AG04449 (cell line): ENCODE measurements at places on chromosomes 5 and 9.

DNA sequence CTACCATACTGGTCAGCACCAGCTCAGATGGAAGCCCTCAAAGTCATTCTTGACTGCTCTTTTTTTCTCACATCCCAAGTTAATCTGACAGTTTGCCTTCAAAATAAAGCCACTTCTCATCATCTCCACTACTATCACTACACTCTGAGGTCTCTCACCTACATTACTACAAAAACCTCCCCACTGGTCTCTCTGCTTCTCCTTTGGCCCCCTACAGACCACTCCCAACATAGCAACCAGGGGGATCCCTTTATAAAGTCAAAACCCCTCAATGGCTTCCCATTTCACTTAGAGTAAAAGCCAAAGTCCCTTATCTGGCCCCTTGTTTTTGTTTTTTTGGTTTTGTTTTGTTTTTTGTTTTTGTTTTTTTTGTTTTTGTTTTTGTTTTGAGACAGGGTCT is 4.6 kb downstream of the ARAP3 start:
- DNase-seq: no peak

GRCh38 chr9:77983320-77983662 is 48.3 kb downstream of the GNAQ start:
- no peak for DNase-seq

DNA sequence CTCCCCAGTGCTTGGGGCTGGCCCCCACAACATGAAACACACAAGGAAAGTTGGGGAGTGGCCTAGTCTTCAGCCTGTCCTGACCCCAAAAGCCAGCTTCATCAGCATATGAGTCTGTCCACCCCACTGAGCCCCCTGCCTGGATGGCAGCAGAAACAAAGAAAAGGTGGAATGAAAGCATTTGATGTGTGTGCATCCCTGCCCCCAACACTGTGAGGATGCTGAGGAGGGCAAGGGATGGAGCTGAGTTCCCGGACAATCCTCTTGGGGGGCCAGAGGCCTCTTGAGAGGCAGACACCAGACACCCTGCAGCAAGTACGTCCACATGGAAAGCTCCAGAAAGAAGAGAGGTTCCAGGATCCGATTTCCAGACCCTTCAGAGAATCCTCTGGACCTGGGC is 113.5 kb upstream of the PPP1R26 start:
- no peak for DNase-seq

DNA sequence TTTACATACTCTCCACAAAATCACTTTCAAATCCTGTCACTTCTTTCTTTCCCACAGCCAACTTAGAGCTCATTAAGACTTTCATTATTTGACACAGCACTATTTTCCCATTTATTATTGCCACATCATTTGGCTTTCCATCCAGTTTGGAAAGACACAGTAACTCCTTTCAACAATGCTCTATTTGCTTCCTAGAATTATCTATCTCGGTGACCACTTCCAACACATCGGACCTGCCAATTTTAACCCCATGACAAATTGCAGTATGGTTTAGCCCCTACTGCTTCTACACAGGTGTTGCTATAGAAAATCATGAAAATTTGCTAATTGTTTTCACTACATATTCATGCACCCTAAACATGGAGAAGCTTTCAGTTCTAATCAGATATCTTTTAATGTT is 190.6 kb upstream of the COX7C start:
- DNase-seq: no peak

- DNase-seq: no peak
These were observed 68.5 kb upstream of the TTC23L start for GRCh38 chr5:34770486-34770885.

DNA sequence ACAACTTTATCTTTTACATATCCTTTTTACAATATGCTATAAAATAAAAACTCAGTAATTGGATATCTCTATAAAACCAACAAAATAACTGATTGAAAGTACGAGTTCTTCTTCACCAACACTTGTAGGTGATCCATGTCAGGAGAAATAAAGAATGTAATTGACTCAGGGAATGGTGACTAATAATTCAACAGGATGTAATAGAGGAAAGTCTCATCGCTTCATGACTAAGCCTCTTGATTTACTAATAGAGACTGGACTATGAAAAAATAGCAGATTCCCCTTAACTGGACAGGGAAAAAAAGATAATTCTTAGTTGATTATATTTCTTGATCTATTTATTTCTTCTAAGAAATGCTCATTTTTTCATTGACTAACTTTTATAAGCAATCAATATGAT is 507.7 kb upstream of the PTGER4 start:
- DNase-seq: no peak

- no peak for DNase-seq
These were observed 53.7 kb downstream of the FGD3 start for GRCh38 chr9:93001031-93001430.

GRCh38 chr5:36418152-36418979 is 116.7 kb upstream of the RANBP3L start:
- DNase-seq: no peak

DNA sequence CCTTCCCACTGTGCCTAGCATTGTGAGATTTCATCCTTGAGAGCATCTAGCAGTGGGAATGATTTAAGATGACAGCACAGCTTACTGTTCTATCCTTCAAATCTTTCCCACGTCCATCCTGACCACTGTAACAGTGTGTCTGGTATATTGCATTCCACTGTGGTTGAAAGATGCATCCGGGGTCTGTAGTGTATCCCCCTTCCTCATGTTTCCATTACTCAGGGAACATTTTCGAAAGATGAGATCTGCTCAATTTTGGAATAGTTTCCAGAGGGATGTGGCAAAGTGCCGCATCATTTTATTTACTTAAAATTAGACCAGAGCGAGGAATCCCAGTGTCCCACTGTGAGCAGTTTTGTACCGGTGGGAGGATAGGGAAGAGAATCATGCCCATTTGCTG is 407.1 kb upstream of the PAPPA start:
- peak; percentile 52 for DNase-seq

- no peak for DNase-seq
These were observed 2125.4 kb upstream of the WWC1 start for GRCh38 chr5:166166071-166166470.

GRCh38 chr5:119276978-119277377 is 78.8 kb upstream of the TNFAIP8 start:
- no peak for DNase-seq

DNA sequence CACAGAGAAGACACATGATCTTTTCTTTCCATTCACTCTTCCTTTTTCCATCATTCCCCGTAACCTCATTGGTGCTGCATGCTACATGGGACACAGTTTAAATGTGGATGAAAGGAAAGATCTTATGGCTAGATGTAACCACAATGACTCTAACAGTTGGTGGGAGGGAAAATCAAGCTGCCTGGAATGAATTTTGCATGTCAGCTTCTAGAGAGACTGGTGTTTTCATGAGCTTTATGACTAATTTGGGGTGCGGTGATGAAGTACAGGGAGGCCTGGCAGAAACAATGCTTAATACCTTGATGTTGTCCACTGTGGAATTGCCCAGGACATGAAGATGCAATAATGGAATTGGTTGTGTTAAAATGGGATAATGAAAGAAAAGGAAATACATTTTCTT is 55.9 kb upstream of the MYO10 start:
- DNase-seq: no peak
